ENCODE measurements at places on chromosomes 5 and 9.

DNA sequence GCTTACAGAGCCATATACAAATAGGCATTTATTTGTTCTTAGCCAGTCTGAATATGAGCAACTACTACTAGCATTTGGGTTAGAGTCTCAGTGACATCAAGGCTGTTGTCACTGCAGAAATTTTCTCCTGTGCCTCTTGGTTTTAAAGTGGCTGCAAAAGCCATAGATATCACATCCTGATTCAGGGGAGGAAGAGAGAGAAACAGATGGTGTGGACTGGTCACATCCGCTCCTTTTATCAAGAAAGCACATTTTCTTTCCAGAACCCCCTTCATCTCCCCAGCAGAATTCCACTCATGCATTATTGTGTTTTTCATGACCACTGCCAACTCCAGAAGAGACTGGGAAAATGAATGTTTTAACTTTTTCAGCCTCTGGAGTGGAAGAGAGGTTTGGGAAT lies 69.8 kb downstream of the PTTG1 start:
- no peak for DNase-seq

DNA sequence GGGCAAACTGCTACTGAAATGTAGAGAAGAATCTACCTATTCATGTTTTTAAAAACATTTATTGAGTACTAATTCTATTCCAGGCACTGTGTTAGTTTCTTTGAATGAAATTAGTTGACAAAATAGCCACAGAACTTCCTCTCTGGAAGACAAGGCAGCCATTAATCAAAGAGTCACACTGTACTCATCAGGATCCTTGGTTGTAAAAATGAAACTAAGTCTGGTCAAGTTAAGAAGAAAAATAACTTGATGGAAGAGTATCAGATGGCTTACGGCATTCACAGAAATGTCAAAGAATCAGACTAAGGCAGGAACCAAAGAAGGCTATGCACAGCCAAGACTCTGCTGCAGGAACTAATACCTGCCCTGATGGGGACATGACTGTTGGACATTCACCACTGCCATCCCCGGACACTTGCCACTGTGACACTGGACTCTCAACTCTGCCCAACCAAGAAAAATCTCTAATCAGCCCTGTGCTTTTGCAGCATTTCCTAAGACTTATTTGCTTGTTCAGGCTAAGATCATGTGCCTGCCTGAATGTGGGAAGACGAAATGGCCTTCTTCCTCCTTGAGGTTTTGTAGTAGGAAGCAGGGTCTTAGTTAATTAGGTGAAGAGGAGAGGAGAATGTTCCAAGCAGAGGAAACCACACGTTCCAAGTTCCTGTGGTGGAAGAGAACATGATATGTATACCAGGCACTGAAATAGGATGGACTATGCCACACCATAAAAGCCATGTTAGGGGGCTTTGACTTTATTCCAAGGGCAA lies 23.3 kb upstream of the NDUFB6 start:
- no peak for DNase-seq

DNA sequence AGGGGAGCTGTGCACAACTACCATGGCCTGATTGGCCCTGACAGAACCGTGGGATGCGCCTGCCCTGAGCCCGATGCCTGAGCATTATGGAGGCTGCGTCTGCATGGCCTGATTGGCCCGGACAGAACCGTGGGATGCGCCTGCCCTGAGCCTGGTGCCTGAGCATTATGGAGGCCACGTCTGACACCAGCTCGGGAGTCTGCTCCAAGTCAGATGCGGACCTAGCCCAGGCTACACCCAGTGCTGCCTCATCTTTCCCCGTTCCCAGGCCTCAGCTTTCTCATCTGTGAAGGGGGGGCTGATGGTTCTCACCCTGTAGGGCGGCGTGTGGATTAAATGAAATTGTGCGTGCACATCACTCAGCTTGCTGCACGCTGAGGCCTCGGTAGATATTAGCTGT lies 7.3 kb downstream of the CEP72 start:
- DNase-seq = no peak

- no peak for DNase-seq
Measured at GRCh38 chr9:111399772-111400563, 69.9 kb upstream of the OR2K2 start.

- DNase-seq = no peak
Measured at GRCh38 chr5:2783223-2783622, 31.7 kb upstream of the IRX2 start.

- DNase-seq = no peak
Measured at GRCh38 chr9:33024126-33024965, 727 bp upstream of the DNAJA1 start.

- no peak for DNase-seq
Measured at GRCh38 chr5:117776977-117777376, 1202.4 kb upstream of the SEMA6A start.

DNA sequence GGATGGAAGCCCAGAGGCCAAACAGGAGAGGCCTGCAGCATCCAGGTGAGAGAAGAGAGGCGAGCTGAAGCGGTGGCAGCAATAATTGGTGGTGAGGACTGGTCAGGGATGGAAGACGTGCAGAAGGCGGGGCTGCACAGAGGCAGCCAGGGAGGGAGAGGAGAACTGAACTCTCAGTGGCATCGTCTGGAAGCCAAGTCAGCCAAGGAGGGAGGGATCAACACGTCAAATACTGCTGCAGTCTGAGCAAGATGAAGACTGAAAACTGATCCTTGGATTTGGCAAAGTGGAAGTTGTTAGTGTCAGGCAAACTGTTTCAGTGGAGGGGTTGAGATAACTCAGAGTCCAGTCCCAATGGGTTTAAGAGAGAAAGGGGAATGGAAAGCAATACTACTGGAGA lies 145.4 kb downstream of the CDK5RAP2 start:
- no peak for DNase-seq

- DNase-seq = no peak
Measured at GRCh38 chr9:109730228-109730627, 49.8 kb upstream of the PALM2AKAP2 start.

DNA sequence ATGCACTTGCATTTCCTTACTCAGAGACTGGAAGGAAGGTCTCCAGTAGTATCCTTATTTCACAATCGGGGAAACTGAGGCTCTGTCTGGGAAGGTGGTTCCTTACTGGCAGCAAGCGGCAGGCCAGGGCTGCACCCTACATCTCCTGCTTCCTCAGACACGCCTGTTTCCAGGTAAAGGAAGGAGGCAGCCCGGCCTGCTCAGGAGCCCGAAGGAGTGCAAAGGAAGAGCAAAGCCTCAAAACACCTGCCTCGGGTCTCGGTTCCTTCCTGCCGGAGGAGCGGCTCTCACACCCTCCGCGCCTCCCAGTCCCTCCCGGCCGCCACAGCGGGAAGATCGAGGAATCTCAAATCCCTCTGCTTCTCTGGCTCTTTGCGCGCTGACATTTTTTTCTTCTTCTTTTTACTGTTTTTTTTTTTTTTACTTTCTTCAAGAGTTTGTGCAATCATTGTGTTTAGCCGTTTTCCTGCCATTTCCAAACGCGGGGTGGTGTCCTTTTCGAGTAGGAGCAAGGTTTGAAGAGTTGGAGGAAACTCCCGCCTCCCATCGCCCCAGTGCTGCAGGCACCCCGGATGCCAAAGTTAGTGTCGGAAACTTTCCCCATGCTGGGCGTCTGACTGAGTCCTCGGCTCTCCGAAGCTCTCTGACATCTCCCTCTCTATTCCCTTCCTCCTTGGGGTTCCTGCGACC lies 1.0 kb downstream of the GGTA1 start:
- no peak for DNase-seq

DNA sequence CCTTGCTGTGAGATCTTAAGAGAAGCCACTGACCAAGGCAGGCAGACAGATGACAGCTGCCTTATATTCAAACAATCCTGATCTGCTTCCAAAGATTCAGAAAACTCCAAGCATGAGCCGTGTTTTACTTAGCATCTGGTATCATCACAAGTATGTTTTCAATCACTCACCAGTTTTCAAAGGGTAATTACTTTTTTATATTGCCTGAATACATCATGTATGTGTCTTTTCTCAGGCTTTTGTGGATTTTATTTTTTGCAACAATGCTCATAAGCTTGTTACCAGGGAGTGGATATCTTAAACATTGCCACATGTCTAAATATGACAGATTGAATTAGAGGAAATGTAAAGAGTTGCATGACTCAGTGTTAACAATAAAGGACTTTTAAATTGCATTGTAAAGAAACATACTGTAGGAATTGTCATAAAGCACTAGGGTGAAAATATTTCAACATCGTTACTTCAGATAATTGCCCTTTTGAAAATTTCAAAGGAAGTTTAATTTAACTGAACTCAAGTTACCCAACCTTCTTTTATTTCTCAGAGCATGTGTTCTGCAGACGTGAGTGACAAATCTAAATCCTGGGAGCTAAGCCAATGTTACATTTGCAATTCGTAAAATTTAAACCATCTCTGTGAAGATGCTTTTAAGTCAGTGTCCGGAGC lies 326.1 kb downstream of the PLK2 start:
- DNase-seq = no peak

- DNase-seq = no peak
Measured at GRCh38 chr5:3324421-3325101, 271.1 kb upstream of the IRX1 start.

DNA sequence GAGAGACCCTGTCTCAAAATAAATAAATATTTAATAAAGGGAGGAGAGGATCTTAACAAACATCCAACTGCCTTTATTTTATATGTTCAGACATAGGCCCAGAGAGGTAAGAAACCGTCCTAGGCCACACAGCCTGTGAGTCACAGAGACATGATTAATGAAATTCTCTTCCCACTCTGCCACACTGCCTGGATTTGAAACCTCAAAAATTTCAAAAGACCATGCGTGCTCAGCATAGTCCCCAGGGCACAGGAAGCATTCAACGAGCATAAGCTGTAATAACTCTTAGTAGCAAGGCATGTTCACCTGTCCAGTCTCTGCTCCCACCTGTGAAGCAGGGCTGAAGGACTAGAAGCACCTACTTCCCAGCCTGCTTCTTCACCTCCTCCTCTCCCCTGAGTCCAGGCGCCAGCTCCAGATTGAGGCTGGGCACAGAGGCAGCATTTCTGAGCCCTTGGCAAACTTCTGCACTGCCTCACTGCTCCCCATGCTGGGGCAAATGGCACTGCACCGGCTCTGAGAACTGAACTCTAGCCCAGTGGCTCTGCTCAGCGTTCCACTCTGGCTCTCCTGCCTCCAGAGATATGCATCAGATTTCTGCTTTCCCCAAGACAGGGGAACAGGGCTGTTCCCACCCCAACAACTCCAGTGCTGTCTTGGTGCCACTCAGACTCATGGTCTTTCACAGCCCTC lies 1.1 kb downstream of the FAT2 start:
- DNase-seq = no peak

DNA sequence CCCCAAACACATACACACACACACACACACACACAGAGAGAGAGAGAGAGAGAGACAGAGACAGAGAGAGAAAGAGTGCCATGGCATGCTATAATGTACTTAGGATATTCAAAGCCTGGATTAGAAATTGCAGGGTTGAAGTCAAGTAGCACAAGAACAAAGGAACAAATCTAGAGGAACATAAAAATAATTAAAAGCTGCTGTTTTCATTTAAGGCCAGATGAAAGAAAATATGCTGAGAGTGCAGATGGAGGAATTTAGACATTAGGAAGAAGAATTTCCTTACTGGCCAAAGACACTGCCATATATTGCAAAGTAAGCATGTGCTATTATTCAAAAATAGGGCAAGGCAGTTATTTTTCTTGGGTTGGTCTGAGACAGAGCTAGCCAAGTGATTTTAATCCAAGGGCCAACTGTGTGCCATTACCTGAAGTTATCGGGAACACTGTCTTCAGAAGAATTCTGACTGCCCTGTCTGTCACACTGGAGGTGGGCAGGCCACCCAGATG lies 31.7 kb downstream of the HSD17B3 start:
- DNase-seq = no peak

GRCh38 chr9:78994471-78994870 lies 577.3 kb upstream of the TLE4 start:
- no peak for DNase-seq

DNA sequence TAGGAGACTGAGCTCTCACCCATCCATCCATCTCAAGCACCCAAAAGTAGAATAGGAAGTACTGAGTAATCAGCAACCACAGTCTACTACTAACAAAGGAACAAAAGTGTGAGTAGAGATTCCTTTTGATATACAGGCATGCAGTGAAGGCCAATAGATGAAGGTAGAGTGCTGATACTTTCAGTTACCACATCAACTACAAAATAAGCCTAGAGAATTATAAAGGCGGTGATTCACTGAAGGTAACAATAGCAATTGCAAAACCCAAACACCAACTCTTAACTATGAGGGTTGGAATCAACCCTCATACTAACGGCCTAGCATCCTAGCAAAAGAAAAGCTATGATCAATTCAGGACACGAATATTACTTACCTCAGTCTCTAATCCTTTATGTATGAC lies 992.6 kb downstream of the DNAH5 start:
- no peak for DNase-seq

- no peak for DNase-seq
Measured at GRCh38 chr9:38620483-38621433, at the start of gene ANKRD18A. Gene ANKRD18A, minus strand, starts transcription at chr9:38620596. Its CDS starts 311 bp downstream, at chr9:38620285.

GRCh38 chr9:9799287-9799686 lies 813.5 kb downstream of the PTPRD start:
- no peak for DNase-seq

DNA sequence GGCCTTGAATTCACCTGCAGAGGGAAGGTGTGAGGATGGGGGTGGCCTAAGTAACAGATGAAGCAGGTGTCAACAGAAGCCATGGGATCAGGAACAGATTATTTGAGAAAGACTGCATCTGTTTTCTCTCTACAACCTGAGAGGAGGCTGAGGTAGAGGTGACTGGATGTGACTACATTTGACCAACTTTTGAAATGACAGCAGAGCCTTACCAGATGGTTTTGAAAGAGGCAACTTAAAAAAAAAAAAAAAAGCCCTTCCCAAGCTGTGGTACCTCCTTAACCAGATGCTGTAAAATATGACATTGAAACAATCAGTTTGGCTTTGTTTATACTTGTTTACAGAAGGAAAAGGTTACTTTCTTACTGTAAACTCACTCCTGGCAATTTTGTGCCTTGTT lies 108.6 kb downstream of the TRIO start:
- no peak for DNase-seq

GRCh38 chr9:83960991-83961390 lies 19.0 kb downstream of the HNRNPK start:
- DNase-seq = no peak

GRCh38 chr9:22975951-22976350 lies 529.3 kb downstream of the DMRTA1 start:
- DNase-seq = no peak

GRCh38 chr9:75238311-75238976 lies 150.1 kb downstream of the OSTF1 start:
- DNase-seq = no peak

DNA sequence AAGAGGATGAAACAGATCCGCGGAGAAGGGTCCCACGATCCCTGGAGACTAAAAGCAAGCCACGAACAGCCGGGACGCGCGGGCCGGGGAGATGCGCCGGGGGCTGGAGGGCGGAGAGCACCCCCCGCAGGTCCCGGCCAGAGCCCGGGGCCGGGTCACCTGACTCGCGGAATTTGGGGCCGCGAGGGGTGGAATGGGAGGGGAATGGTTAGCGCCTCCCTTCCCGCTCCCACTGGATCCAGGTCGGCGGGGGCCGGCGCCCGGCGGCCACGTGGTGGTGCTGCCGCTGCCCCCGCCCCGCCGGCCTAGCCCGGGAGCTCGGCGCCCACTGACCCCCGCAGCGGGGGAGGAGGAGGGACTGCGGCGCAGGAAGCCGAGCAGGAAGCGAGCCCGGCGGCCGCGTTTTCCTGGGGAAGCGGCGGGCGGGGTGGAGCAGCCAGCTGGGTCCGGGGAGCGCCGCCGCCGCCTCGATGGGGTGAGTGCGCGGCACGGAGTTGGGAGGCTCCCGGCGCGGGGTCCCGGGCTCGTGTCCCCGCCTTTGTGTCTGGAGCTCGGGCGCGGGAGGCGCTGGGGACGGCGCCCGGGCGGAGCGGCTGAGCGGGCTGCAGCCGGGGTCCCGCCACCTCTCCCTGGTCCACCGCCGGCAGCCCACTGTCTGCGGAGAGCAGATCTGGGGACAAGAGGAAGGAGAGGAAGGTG lies at the start of gene RAI14:
Gene RAI14, plus strand, starts transcription at position 328 of the 699 bp plus-strand sequence. CDS start 30,592 bp downstream, outside the sequence.
- no peak for DNase-seq

Measured in stimulated activated CD8-positive, alpha-beta memory T cell treated with anti-CD3 and anti-CD28 coated beads, Interleukin-7, amount 100 ng/mL, for 1 hour (primary cell).